ENCODE measurements at places on chromosomes 16 and 17.
A peak's percentile ranks its signal among the peaks of the same experiment; 100 is the strongest.

DNA sequence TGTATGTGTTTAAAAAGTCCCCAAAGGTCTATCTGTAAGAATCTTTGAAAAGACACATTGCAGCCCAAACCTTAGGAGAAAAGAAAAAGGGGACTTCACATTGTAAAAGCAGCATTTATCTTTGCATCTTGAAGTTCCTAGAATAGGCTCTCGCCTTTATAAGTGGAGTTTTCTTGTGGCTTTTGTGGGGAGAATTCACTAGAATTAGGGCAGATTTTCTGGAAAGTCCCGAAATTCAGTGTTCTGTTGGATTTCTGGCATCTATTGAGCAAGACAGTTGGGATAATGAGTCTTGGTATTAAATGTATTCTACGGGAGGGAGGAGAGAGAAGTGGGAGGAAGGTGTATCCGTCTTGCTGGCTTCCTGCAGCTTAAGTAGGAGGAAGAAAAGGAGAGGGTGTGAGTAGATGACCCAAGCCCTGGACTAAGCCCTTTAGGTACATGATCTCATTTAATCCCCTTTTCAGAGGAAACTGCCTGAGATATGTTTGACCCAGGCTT, 62.6 kb downstream of the PRKCA start:
- no peak for DNase-seq

DNA sequence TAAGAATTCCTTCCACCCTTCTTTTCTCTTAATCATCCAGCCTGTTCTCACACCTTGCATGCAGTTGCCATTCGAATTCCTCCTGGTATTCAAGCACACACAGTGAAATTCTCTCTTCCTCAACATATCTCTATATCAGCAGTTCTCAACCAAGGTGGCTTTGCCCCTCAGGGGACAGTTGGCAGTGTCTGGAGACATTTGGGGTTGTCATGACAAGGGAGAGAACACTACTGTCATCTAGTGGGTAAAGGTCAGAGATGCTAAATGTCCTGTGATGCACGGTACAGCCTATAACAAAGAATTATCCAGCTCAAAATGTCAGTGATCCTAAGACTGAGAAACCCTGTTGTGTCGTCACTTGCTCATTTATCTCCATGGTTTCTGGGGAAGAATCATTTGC, 94.8 kb upstream of the CPHXL start:
- no peak for DNase-seq

DNA sequence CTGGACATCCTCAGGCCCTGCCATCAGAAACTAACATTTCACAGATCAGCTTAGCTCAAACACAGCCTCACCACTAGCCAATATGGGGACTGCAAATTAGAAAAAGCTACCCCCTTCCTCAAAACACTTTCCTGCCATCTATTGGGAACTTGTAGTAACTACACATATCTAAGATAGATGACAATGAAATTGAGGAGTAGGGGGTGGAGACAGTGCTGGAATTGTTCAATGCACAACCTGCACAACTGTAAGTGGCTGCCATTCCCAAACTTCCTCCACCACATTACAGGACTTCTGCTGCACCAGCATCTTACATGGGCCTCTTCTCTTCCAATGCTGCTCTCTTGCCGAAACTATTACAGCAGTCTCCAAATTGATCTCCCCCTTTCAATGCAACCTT, 21.9 kb downstream of the AIPL1 start:
- DNase-seq: peak; percentile 29

DNA sequence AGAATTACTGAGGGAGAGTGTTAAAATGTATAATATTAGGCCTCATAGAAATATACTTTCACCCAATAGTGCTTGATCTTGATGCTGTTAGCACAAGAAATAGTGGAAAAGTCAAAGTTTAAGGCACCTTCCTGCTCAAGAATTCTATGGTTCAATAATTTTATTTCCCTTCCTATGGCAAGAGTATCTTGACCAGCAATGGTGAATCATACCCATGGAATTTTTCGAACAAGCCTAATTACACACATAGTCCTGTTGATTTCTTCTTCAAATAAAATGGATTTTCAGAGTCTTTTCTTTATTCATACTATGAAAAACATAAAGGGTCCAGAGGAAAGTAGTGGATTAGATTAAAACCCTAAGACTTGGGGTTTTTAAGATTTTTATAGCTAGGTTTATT, 810.6 kb downstream of the CDH11 start:
- DNase-seq: no peak
